Skin of body (tissue), 3 donors: ENCODE measurements at places on chromosomes 7 and 10.
A peak's percentile ranks its signal among the peaks of the same experiment; 100 is the strongest.

DNA sequence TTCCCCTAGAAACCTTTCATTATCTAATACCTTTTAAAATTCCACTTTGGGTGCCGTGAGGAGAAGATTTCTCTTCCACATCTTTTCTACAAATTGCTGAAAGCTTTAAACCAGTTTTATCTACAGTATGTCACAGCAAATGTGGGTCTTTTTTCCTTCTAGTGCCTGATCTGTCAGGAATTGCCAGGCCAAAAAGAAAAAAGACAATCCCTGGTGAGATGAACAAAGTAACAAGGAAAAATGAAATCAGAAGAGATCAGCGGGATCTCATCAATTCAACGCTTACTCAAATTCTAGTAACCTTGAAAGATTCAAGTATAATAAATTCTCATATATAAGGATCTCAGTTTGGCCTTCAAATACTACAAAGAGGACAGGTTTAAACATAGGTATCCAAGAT, 449.5 kb downstream of the CALN1 start:
- no peak for DNase-seq

DNA sequence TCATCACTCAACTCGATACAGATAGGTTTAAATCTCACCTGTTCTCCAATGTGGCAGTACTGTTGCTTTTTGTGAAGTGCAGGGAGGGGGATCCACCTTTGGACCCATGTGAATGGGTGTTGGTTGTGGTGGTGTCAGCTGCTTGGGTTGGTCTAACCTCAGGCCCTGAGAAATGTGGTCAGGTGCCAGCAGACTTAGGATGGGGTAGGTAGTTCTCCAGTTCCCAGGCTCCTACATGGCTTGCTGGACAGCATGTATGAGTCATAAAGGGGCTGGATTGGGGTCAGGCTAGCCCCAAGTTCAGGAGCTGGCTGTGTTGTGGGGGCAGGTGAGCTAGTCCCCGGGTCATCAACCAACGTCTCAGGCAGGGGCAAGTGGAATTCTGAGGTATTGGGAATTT, 472.6 kb upstream of the CNTNAP2 start:
- no peak for DNase-seq

DNA sequence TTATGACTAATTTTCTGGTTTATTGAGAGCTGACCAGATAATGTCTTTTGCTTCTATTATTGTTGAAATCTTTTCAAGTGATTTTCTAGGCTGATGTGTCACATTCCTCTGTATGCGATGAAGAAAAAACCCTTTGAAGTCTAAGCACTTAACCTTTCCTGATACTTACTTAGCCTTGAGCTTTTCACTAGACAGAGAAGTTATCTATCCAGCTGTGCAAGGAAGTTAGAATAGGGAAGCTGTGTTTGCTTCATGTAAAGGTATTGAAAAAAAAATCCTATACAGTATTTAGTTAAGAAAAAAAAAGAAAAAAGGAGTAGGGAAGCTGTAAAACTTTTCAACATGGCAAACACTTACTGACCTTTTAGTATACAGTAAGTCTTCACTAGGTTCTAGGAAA, 117.6 kb upstream of the DNAJB12 start:
- DNase-seq = no peak

GRCh38 chr10:116850058-116850611, 836 bp downstream of the ENO4 start:
- no peak for DNase-seq

DNA sequence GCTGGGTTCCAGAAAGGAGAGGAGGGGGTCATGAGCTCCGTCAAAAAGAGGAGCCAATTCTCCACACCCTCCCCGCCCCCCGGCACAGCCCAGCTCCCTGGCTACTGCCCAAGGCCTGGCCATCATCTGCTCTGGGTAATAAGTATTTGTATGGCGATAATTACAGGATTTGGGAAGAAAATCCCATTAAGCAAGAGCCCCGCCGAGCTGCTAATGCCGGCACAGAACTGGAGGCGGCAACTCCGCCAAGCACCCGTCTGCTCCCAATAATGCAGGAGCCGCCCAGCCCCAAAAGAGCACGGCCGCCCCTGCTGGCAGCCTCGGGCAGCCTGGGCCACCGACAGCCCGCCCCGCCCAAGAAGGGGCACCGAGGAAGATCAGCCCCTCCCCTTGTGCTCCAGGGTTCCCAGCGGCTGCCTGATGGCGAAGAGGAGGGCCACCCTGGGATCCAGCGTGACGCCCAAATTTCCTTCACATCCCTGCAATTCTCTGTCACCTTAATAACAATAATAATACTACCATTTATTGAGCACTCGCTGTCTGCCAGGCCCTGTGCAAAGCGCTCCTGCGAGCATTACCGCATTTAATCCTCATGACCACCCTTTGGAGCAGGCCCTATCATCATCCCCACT, 5.9 kb downstream of the SLIT1 start:
- peak; percentile 22 for DNase-seq

DNA sequence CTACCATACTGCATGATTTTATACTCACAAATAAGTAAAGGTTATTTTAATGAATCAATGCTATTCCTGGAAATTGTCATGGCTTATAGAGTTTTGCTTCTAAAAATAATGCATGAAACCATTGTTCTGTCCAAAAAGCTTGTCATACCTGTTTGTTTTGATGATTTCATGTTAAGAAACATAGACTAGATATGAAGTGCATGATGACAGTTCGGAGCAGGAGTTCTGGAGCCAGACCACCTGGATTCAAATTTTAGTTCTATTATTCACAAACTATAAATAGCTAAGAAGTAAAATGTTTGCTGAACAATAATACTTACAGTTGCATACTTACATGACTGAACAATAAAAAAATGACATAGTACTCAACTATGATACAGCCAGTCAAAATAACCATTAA, 107.0 kb upstream of the AKR1E2 start:
- no peak for DNase-seq

DNA sequence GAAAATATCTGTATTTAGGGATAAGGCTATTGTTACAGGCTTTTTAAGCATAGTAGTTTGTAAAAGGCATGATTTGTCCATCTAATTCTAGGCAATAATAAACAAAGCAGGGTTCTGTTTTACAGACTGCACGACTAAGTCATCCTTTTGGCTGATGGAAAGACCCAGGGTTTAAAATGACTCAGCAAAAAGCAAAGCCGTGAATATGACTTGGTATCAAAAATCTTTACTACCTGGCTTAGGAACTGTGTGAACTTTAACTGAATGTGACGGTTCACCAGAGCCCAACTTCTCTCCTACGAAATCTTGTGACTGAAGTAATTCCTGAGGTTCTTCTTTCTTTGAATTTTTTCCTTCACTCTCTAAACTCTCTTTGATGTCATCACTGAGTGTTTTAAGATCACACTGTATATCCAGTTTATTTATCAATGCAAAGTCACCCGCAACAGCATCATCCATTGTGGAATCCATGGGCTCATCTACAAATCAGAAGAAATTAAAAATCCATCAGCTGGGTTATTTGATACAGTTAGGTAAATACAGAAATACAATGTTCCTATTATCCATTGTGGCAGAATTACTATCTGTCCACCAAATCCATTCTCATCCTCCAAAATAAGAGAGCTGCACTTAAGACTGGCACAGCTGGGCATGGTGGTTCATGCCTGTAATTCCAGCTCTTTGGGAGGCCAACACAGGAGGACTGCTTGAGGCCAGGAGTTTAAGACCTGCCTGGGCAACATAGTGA, 17.0 kb downstream of the ATE1 start:
- no peak for DNase-seq
